ENCODE measurements at places on chromosomes 4 and X.
A peak's percentile ranks its signal among the peaks of the same experiment; 100 is the strongest.

GRCh38 chr4:105784761-105785160 is 76.2 kb downstream of the GSTCD start:
- DNase-seq: no peak

DNA sequence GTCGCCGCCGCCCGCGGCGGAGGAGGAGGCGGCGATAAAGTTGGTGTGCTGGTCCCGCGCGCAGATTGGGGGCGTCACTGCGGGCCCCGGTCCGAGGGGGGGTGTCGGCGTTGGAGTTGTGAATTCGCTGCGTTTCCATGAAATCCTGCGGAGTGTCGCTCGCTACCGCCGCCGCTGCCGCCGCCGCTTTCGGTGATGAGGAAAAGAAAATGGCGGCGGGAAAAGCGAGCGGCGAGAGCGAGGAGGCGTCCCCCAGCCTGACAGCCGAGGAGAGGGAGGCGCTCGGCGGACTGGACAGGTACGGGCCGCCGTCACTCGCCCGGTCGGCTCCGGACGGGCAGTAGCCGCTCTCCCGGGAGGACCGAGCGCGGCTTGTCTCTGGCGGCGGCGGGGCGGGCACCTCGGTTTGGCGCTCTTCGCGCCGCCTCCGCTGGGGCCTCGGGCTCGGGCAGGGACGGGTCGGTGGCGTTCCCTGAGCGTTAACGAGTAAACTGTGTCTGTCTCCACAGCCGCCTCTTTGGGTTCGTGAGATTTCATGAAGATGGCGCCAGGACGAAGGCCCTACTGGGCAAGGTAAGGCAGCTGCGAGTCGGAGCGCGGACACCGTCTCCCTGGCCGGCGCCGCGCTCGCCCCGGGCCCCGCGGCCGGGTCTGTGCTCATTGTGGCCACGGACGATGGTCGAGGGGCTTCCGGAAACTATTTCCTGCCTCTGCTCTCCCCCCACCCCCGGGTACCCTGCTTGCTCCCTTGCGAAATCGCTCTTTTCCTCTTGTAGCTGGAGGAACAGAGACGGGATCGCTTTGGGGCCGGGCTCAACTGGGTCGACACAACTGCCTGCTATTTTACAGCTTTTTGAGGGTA is 658 bp downstream of the KDM6A start:
- peak; percentile 39 for DNase-seq

DNA sequence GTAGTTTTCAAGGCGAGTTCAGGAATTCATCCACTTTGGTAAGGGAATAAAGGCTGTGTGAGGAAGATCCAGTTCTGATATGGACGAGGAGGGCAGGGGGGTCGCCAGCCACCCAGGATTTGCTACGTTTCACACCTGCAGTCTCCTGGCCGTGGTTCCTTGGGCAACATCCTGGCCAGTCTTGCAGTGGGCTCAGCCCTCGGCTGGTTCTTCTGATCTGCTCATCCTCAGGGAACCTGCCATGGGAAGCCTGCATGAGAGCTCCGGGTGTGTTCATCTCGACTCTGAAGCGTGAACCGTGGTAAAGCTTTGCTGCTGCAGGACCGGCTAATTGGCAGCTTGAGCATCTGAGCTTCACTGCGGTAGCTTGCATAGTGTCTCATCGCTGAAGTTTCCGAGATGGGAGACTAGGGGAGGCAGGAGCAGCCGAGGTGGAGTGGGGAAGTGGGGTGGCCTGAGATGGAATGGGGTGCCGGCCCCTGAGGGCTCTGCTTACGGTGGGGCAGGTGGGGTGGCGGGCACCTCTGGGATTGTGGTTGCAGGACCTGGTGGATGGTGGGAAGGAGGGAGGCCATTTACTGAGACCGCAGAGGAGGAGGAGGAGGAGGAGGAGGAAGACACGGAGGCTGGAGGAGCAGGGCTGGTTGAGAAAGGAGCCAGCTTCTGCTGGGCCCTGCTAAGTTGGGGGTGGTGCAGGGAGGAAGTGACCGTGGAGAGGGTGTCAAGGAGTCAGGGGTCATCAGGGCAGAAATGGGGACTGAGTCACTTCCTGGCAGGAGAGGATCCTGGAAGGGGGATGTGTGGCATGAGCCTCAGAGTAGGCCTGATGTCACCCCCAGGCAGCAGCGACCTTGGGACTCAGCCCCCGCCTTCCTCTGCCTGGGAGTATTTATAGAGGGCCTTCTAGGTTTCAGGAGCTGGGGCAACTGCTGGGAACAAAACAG is 213.1 kb upstream of the PSAPL1 start:
- no peak for DNase-seq

DNA sequence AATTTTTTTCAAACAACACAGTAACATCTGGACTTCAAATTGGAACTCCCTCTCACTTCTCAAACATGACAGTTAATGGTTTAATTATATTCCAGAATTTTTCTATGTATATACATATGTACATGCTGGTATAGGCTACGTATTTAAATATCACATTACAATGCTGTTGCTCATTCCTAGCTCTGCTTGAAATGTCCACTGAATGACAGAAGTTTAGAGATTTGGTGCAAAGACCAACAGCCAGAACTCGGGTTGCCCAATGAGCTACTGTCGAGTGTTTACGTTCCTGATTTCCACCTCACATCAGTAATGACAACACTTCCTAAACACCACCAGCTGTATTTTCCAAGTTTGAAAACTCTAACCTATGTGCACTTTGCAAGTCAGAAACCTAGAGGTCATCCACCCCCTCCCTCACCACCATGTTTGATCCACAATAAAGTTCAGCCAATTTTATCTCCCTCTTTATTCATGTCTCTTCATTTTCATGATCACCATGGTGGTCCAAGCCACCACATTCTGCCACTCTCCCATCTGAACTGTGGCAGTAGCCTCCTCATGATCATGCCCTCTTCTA is 49.3 kb upstream of the RPL34 start:
- no peak for DNase-seq

GRCh38 chrX:127243654-127244053 is 424.1 kb downstream of the PRR32 start:
- DNase-seq: no peak

DNA sequence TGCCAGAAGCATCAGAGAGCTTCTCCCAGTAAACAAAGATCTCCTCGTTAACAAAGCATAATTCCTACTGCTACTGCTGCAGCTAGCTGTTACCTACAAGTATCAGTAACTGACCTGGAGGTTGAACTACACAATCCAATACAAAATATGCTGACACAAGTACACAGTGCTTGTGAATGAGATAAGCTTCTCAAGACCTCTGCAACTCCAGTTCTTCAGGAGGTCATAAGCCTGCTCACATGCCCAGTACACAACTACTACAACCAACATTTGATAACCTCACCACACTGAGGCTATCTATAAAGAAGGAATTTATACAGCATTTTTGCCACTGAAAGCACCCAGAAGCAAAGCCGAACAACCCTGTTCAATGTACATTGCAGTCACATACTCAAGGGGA is 66.7 kb upstream of the SMARCAD1 start:
- DNase-seq: no peak

DNA sequence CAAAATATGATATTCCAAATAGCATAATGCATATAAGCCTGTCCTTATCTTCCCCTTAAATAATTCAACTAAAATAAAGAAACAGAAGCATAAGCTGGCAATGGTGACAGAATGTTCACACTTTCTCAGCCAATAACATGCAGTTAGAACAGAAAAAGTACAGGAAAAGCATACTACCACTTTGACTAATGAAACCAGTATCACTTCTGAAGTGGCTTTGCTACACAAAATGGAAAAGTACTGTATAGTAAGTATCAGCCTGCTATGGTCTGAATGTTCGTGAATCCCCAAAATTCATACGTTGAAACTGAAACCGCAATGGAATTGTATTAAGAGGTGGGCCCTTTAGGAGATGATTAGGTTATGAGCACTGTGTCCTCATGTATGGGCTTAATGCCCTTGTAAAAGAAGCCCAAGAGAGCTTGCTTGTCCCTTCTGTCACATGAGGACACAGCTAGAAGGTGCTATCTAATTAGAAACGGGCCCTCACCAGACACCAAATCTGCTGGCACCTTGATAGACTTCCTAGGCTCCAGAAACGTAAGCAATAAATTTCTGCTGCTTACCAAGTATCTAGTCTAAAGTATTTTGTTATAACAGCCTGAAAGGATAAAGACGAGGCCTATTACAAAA is 102.6 kb downstream of the PRDM5 start:
- DNase-seq: no peak

- peak; percentile 56 for DNase-seq
Measured at GRCh38 chrX:150486011-150486410, 82.4 kb upstream of the MTM1 start.

DNA sequence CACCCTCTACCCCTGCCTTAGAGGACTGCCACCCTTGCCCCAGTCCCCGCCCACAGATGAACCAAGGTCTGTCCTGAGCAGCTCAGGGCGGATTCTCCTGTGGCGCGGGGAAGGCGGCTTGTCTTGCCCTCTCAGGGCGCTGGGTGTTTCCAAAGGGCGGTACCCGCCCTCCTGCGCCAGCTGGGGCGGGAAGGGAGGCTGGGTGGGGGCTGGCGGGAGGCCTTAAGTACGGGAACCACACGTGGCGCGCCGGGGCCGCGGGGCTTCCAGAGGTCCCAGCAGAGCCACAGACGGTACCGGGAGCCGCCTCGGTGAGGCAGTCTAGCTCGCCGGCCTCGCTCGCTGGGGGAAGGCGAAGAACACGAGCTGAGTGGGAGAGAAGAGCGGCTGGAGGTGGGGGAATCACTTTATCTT is 361.1 kb downstream of the MID1IP1 start:
- peak; percentile 57 for DNase-seq

DNA sequence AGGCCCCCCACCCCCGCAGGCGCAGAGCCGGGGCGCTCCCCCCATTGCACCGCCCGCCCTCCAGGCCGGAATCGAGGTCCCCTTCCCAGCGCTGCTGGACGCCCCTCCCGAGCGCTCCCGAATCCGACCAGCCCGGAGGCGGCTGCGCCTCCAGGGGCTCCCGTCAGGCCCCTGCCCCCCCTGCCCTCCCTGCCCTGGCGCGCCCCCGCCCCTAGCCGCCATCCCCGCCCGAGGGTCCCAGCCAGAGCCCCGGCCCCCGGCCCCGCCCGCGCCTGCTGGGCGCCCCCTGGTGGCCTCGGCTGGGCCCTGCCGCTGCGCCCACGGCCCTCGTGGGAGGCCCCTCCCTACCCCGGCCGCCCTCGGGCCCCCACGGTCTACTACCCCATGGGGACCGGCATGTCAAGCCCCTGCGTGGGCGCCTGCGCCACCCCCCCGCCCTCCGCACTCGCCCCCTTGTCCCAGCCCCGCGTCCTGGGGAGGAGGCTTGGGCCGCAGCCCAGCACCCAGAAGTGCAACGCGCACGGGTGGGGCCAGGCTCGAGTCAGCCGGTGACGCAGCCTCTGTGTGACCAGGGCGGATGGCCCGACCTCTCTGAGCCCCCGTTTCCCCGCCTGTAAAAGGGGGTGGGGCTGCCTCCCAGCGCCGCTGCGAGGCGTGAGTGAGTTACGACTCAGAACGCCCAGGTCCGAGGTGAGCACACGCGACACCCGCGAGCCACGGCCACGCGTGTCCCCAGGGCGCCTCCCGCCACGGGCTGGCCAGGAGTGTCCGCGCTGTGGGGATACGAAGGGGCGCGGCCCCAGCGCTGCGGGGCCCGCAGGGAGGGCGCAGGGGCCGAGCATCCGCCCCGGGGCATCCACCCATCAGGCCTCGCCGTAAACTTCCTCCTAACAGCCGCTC is 104.9 kb downstream of the FAM53A start:
- DNase-seq: peak; percentile 78

DNA sequence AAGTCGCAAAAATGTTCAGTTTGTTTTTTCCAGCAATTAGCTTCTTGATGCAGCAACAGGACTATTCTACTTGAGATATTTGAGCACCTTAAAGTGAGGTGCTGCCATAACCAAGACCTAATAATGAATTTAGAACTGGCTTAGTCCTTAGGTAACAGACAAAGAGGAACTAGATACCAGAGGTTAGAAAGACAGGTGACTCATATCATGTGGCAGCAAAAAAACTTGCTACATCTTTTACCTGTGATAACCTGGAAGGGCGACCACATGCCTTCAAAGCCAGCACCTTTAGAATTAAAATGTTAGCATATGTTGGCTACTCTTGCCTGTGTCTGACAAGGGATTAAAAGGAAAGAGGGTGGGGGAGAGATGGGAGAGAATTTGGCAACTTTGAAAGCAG is 90.4 kb downstream of the ARHGAP6 start:
- DNase-seq: no peak

DNA sequence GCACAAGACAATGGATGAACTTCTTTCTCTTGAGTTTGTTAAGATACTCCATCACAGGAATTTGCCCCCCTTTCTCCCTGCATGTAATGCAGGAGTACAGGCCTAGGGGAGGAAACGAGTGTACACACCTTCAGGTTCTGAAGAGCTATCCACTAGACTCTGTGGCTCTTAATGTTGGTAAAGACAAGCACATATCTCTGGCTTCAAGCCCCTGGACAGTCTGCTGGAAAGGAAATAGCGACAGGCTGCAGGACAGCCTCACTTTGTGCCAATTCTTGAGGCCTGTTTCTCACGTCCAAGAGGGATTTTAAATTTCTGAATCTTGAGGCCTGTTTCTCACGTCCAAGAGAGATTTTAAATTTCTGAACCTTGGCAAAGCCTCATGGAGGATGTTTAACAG is 87.1 kb downstream of the RLIM start:
- DNase-seq: no peak

DNA sequence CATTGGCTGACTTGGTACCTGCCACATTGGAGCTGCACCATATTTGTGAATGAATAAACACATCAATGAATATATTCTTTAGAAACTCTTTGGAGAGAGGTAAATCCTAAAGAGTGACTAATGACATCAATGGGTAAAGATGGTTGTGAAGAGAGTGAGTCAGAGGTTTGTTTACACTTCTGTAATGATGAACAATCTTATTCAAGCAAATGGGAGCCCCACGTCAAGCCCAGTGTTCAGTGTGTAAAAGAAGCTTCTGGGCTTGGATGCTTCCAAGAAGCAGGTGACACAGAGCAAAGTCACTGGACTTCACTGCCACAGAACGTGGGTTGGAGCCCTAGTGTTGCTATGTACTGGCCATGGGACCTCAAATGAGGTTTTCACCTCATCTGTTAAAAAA is 319.0 kb downstream of the STK32B start:
- DNase-seq: no peak

- no peak for DNase-seq
Measured at GRCh38 chr4:176767183-176767582, 25.5 kb downstream of the VEGFC start.

GRCh38 chr4:54392479-54392878 is 163.4 kb downstream of the PDGFRA start:
- no peak for DNase-seq

- DNase-seq: no peak
Measured at GRCh38 chr4:187550256-187550950, 445.2 kb upstream of the ZFP42 start.

DNA sequence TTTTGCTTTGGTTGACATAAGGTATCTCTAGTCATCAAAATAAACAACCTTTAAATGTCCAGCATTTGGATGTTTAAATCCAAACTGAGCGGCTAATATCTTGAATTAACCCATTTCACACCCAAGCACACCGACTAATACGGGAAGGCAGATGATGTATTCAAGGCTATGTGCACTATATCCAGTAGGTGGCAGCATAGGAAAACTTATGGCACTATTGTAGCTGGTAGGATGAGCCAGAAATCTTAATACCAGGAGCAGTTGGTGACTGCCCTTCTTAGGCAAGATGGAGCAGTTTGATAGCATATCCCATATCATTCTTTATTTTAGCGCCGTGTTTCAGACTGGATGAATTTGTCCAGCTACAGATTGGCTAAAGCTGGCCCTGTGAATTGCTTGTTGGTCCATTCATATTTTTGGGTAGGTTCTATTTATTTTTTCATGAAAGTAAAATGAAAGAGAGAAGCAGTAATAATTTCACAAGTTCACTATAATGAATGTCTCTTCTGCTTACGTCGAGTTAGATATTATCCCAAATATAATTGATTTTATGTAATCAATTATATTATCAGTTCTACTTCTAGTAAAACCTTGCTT is 24.4 kb downstream of the UCHL1 start:
- no peak for DNase-seq

Data from activated CD4-positive, alpha-beta T cell treated with anti-CD3 and anti-CD28 coated beads, Interleukin-2, amount 50 U/mL, for 48 hours (primary cell).